ENCODE measurements at places on chromosomes 1 and 21.

DNA sequence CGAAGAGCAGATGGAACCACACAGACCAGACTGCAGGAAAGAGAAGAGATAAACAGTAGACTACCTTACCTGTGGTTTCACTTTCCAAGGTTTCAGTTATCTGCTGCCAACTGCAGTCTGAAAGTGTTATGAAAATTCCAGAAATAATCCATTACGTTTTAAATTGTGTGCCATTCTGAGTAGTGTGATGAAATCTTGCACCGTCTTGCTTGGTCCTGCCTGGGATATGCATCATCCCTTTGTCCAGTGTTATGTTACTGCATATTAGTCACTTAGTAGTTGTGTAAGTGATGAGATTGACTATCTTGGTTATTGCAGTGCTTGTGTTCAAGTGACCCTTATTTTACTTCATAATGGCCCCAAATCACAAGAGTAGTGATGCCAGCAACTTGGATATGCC lies 33.9 kb downstream of the DNAJC6 start:
- DNase-seq: no peak

GRCh38 chr21:34726627-34727337 lies 58.0 kb downstream of the CLIC6 start:
- DNase-seq: no peak

GRCh38 chr1:94304553-94304952 lies 67.2 kb upstream of the ARHGAP29 start:
- DNase-seq: no peak

DNA sequence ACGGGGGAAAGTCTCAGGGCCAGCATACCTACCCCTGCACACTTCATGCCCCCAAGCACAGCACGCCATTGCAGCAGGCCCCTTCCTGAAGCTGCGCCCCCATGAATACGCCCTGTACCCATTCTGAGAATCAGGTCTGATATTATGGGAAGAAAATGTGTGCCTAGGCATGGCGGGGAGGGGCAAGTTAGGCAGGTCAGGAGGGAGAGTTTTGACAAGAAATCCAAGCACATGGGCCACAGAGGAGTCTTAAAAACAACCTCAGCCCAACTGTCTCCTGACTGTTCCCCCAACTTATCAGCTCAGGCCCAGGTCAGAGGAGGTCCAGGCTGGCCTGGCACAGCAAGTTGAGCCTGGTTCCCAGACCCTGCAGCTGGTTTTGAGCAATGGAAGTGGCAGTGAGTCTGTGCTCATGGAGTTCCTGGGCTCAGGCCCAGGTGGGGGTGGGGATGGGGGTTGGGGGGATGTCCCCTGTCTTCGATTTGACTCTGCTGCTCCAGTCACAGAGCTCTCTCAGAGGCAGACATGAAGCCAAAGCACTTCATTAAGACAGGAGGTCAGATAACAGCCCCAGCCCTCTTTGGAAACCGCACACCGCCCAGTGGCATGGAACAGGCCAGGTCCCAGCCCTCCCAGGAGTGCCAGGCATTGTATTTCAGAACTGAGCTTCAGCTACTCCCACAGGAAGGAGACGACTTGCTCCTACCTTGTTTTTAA lies 20.6 kb upstream of the BCAR3 start:
- no peak for DNase-seq

DNA sequence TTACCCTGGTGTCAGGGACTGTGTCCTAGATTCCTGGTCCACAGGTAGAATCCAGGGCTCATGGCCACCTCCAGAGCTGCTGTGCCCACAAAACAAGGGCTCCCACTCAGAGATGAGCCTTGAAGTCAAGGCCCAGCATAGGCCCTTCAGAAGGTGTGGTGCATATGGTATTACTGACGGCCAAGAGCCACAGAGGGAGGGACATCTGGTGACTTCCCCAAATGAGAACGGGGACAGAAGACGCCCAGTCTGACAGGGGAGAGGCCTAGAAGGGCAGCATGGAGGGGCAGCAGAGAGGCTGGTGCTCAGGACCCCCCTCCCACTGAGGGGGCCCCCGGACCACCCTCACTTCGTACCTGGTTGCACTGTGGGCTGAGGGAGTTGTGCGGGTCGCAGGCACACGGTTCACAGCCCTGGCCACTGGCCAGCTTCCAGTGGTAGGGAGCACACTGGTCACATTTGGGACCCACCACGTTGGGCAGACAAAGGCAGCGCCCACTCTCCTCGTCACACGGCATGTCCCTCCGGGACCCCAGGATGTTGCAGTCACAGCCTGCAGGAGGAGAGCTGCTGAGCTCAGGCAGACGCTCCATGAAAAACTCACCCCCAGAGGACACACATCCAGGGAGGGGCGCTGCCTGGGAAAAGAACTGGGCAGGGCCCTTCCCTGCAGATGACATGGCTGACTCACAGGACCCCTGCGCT lies 25.0 kb downstream of the LAMB3 start:
- no peak for DNase-seq

DNA sequence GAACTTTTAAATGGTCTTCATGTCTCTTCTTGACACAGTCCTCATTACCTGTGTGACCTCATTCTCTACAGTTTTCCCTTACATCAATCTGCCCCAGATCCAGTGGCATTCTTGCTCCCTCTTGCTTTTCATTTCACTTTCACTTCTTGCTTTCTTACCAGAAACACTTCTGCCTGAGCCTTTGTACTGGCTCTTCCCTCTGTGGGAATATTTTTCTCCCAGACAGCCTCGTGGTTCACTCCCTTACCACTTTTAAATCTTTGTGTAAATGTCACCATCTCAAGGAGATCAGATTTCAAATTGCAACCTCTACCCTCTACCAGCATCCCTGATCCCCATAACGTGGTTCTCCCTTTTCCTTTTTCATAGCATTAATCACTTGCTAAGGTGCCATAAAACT lies 73.2 kb downstream of the DISC1 start:
- no peak for DNase-seq

DNA sequence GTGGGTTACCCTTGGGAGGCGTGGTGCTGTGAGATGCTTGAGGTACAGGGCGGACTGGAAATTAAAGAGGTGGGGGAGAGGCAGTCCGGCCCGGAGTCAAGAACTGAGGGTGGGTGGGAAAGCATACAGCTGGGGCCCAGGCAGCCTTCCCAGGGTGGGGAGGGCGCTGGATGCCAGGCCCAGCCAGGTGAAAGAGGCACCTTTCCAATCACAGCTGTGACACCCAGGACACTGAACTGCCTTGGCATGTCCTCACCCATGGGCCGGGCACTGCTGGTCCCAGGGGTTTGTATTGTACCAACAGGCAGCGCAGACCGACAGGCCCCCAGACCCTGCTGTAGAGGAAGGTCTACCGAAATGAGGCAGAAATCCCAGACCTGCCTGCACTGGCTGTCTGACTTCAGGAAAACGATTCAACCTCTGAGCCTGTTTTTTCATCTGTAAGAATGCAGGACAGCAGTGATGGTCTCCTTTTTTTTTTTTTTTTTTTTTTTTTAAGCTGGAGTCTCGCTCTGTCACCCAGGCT lies 9.1 kb downstream of the SLC30A2 start:
- DNase-seq: no peak

DNA sequence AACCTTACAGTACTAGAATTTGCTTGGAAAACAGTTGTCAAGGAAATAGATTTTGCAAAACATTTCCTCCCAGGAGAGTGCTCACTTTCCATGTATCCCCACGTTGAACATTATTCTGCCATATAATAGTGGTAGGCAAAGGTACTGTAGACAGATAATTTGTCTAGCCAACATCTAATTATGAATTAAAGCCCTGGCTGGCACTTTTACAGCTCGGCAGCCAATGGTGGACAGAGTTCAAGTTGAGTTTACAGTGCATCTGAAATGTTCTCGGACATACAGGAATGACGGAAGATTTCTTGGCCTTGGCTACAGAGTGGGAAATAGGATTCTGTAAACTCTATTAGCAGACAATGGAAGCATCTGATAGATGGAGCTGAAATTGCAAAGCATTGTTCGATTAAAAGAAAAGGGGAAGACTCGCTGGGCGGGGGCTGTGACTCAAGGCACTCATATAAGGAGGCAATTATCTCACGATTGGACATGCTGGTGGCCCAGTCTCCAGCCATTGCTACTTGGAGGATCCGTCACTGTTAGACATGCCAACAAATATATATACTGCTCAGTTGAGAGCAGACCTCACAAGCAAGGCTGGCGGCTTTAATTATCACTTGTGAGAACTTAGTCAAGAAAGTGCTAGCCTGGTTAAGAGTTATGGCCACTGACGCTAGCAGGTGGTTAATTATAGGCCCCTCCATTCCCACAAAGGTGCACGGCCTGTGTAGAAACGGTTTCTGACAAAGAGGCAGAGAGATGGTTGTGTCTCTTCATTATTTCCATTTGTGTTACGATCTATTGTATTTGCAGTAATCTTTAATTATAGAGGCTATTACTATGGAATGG lies 48.0 kb downstream of the MAN1C1 start:
- DNase-seq: no peak

DNA sequence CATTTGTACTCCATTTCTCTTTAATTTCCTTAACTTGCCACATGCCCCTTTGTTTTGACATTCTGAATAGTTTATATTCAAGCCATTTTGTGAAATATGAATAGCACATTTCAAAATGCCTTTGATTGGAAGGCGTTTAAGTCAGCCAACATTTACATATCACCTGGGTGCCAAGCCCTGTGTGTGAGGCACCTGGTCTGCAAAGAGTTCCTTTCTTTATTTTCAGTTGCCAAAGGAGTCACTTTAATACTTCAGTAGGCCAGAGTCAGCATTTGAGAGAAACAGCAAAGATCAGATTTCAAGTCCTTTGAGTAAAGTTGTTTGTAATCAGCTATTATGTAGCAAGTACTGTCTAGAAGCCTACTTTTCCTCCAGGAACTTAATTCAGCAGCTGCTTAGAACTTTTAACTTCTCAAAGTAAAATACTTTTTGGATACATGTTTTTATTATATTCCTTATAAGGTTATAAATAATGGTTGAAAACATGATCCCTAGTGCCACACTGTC lies 70.8 kb downstream of the DTL start:
- DNase-seq: no peak

DNA sequence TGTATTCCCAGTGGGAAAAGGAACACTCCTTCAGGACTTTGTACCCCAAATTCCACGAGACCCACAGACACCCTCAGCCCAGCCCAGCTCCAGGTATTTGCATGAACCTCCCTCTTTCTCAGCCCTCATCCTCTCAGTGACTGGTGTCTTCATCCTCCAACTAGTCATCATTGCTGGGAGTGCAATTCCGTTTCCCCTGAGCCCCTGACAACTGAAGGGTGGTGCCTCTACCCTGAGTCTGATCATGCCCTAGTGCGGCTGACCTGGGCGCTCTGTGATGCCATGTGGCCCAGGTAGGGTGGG lies 3.8 kb upstream of the ZNF692 start:
- no peak for DNase-seq

GRCh38 chr1:26317612-26318337 lies at the start of gene CD52:
Gene CD52, plus strand, starts transcription at chr1:26317958. Its CDS starts 60 bp downstream, at chr1:26318018.
- DNase-seq: peak; percentile 70

DNA sequence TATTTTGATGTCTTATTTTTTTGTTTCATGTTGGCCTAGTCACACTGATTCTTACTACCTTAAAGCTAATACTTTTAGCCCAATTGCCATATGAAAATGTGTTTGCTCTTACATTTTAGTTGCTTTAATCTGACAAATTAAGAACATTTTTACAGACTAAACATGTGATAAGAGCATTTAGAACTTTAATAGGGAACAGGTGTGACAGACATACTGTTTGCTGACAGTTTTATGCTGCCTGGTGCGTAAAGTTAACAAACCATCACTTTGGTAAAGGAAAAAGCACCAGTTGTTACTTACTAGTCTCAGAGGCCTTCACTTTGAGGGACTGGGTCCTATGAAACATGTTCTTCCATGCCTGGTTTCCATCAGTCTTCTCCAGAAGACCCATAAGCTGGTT lies 14.7 kb downstream of the CMPK1 start:
- no peak for DNase-seq

DNA sequence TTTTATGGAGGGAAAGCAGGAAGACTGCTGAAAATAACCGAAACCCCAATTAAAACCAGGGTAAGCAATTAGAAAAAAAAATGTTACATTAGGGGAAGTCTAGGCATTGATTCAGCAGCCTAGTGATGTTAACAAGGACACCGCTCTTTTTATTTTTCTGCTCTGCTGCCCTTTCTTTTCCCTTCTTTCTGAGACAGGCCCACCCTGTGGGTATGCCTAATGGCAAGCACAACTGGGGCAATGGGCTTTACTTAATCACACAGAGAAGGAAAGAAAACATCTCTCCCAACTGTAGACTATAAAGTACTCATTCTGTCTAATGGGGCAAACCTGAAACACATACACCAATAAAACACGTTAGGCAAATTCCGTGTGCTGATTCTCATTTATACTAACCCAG lies 69.6 kb downstream of the GBP6 start:
- no peak for DNase-seq

GRCh38 chr1:44566281-44567046 lies 107.8 kb downstream of the TMEM53 start:
- DNase-seq: no peak

DNA sequence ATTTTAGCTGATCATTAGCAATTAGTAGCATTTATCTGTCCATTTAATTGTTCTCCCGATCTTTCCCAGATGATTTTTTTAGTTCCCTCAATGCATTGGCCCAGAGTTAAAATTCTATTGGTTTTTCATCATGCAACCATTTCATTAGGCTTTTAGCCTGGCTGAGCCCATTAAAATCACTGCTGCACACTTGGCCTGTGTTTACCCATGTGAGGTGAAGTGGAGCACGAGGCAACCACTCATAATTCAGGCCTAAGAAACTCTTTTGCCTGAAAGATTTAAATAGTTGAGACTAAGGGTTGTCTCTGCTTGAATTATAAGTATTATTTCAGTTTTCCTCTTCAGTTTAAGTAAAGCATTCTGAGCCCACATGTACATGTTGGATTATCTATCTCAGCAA lies 889.0 kb upstream of the ADGRL4 start:
- DNase-seq: no peak

- DNase-seq: no peak
These were observed 145.2 kb downstream of the TNR start for GRCh38 chr1:175597969-175598765.

- DNase-seq: peak; percentile 53
These were observed 778 bp downstream of the EVI5 start for GRCh38 chr1:92784021-92784638.

- DNase-seq: no peak
These were observed 12.4 kb downstream of the ADAR start for GRCh38 chr1:154595621-154596020.

DNA sequence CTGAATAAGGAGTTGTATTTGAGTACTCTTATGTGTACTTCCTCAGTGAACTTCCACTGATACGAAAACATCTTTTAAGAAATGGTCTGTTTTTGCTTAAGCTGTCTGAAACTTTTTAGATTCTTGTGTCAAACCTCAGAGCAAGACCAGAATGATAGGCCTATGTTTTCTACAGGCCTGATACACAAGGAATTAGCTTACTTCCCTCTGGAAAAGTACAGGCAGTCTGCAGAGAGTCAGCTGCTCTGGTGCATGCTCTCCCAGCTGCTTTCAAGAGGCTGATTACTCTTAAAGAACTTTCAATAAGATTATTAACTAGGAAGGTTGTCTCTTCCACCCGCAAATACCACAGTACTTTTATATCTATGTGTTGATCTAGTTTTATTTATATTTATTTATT lies 9.5 kb downstream of the SNX27 start:
- no peak for DNase-seq
